ENCODE measurements at places on chromosomes 2 and 18.

DNA sequence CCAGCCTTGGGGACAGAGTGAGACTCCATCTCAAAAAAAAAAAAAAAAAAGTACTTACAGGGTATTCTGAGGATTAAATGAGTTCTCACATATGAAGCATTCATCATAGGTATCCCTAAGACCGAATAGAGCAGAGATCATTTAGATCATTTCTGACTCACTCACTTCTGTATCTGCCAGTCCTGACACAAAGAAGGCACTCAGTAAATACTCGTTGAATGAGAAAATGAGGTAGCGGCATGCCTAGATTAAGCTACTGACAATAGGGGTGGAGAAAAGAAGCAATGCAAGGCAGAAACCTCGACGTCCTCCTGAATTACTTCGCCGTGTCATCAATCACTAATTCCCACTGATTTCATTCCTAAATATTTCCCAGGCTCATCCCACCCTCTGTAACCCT is 103.8 kb downstream of the GREB1L start:
- DNase-seq: no peak

DNA sequence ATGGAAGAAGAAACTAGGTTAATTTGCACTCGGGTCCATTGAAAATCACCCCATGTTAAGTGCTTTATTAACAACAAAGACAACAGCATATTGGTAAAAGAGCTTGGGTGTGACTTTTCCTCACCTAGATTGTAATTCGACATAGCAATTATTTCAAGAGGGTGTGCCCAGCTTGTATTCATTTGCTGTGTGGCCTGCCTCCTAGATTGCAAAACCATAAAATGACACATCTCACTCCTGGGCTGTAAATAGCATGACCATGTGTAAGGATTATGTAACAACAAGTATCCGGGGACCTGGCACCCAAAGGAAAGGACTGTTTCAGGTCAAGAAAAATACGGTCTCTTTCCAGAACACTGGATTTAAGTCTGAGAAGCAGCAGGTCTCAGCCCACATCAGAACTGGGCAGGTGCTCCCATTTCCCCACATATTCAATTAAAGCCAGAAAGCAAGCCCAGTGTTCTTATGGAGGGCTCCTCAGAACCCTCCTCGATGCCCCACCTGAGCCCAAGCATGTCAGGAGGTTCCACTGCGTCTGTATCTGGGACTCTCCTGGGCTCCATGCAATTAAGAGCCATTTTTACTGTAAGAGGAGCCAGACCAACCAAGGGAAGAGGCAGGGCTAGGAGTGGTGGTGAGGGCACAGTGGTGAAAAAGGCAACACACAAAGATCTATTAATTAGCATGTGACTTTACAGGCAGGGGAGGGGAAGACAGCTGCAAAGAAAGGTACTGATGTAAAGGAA is 39.2 kb downstream of the MREG start:
- DNase-seq: no peak

GRCh38 chr2:11914455-11914854 is 168.0 kb downstream of the LPIN1 start:
- DNase-seq: no peak

GRCh38 chr2:190844700-190845401 is 35.8 kb upstream of the GLS start:
- DNase-seq: no peak

- DNase-seq: no peak
Measured at GRCh38 chr2:23385748-23386338, 864 bp downstream of the KLHL29 start.

Data from natural killer cell treated with Interleukin-12 subunit alpha and Interleukin-12 subunit beta and Interleukin-15 and Interleukin-18, amount 100 ng/mL, for 72 hours (primary cell).